ENCODE measurements at places on chromosomes 4 and X.

DNA sequence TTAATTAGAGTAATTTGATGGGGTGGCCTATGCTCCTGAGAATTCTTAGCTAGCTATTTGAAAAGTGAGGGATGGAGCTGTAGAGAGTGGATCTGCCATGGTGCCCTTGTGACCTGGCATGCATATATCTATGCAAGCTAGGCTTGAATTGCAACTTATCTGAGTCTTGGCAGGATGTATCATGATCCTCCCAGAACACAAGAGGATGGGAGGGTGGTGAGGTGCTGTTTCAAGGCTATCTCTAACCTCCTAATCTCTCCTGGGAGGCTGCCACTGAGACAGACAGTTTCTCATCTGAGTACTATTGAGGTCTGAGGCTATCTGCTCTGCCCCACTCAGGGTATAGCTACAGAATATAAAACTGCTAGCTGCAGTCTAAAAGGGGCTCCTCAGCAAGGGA is 56.6 kb downstream of the BRCC3 start:
- DNase-seq: no peak

DNA sequence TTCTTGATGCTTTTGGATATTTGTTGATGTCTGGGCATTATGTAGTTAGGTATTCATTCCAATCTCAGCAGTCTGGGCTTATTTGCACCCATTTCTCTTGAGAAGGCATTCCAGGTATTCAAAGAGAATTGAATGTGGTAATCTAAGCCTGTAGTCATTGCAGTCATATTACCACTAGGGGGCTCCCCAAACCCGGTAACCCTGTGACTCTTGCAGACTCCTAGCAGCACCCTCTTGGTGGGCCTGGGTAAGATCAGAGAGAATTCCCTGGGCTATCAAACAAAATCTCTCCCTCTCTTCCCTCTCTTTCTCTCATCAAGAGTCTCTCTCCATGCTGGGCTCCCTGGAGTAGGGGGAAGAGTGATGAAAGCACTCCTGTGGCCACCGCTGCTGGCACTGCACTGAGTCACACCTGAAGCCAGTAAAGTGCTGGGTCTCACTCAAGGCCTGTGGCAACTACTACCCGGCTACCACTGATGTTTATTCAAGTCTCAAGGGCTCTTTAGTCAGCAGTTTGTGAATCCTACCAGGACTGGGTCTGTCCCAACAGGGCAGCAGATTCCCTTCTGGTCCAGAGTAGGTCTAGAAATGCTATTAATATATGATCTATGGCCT is 187.7 kb upstream of the NUDT10 start:
- no peak for DNase-seq

- no peak for DNase-seq
These were observed 187.3 kb downstream of the MAB21L2 start for GRCh38 chr4:150769248-150769647.

- no peak for DNase-seq
These were observed 34.8 kb downstream of the GPR101 start for GRCh38 chrX:136999024-136999423.

GRCh38 chr4:8778291-8778690 is 93.3 kb downstream of the HMX1 start:
- no peak for DNase-seq

GRCh38 chrX:9534686-9535085 is 69.8 kb downstream of the TBL1X start:
- no peak for DNase-seq

DNA sequence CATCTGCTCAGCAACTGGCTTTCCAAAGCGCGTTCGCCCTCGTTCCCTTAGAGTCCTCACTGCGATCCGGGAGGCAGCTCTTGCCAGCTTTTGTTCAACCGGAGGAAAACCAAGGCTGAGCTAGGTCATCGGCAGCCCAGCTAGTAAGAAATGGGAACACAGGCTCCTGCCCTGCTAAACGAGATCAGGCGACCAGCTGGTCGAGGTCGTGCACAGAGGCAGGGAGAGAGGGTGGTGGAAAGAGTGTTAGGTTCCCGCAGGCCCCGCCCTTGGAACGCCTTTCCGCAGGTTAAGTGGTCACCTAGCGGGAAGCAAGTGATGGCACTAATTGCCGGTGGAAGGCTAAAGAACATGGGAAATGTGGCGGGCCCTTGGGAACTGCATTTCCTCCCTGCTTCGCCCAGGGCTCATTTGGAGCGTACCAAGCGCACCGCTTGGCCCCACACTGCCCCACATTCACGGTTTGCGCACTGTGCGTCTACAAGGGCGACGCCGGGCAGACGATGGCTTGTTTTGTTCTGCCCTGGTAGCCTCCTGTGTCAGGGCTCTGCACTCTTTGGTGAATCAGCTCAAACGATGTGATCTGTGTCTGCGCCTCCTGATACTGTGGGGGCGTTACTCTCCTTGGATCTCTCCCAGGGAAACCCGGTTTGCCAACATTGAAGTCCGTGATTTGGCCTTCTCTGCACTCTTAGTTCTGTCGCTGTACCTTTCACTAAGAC is 7.2 kb upstream of the PRDM8 start:
- DNase-seq: no peak

DNA sequence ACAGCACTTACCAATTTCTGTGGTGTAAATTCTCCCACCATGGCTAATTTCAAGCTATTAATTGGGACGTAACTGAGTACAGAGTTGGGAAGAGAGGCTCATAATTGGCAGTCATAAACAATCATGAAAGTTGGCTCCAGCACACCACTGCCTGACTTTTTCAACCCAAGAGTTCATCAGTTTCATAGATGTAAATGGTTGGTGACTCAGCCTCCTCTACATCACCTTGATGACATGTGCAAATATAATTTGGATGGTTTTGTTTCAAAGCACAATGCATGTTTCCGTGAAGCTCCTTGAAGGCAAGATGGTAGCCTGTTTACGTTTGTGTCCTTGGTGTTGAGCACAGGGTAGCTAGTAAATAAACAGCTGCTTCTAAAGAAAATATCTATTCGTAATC is 235.1 kb downstream of the LDB2 start:
- DNase-seq: no peak

- DNase-seq: no peak
These were observed 2029.9 kb upstream of the AGA start for GRCh38 chr4:179472164-179472563.

- DNase-seq: no peak
These were observed 107.7 kb downstream of the SMIM20 start for GRCh38 chr4:26021417-26022345.

- no peak for DNase-seq
These were observed 2.6 kb downstream of the PRDM8 start for GRCh38 chr4:80199947-80200346.

- DNase-seq: no peak
These were observed 101.2 kb downstream of the CBR4 start for GRCh38 chr4:168908851-168909273.

DNA sequence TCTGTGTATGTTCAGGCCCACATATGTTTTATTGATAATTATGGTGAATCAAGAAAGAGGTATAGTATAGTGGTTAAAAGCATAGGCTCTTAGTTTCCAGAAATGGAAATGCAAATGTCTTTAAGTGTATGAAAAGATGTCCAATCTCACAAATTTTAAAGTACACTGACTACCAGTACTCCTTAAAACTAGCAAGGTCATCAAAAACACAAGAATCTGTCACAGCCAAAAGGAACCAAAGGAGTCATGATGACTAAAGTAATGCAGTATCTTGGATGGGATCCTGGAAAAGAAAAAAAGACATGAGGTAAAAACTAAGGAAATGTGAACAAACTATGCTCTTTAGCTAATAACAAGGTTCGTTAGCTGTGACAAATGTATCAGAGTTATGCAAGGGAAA is 661 bp upstream of the RBM41 start:
- DNase-seq: no peak

GRCh38 chrX:627510-627981 is 3.0 kb upstream of the SHOX start:
- DNase-seq: no peak

GRCh38 chr4:15891312-15891711 is 47.2 kb downstream of the FGFBP1 start:
- no peak for DNase-seq

DNA sequence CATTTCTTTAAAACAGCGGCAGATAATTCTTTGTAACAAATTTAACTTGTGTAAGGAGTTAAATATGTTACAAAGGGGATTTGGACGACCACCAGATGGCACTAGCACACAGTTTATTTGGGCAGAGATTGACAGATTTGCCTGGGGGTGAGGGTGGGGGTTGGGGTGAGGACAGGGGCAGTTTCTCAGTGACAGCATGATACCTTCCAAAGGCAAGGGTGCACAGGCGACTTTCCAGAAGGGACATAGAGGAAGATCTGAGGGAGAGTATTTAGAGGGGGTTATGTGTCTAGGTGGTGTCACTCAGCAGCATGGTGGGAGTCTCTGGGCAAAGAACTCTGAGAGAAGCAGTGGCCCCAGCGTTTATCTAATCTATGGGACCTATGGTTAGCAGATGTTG is 9.6 kb upstream of the TMA16 start:
- no peak for DNase-seq

DNA sequence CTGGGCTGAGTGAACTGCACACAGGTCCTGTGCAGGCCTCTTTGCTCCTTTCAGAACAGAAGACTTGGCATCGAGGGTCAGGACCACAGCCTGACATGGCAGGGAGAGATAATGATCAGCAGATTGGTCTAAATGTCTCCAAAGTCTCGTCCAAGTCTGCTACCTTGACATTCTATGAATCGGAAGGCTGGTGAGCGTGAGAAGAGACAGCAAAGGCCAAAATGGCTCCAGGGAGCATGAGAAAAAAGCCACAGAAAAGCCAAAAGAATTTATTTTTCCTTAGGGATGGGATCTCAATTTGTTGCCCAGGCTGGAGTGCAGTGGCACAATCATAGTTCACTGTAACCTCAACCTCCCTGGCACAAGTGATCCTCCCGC is 32.3 kb upstream of the IQSEC2 start:
- DNase-seq: no peak

DNA sequence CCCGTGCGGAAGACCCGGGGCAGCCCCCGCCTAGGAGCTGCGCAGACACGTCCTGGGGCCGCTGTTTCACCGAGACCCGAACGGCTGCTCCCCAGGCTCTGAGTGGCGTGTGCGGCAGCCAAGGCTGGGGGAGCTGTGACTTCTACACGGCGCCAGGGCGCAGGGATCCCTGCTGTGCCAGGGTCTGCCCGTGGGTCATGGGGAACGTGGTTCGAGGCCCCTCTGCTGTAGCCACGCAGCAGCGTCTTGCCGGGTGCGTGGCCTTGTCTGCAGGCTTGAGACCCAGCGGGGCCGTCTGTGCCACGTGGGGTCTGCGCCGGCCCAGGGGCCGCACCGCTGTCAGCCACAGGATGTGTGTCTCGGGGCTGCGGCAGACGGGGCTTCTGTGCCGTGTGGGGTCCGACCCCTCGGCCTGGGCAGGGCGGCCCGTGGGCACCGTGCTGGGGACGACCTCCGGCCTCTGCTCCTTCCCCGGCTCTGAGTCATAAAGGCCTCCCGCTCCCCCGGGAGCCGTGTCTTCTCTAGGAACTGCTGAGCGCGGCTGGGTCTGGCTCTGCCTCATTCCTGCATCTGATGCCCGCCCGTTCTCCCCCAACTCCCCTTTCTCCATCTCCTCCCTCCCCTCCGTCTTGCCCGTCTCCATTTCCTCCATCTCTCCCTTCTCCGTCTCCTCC is 12.7 kb upstream of the GTPBP6 start:
- no peak for DNase-seq

DNA sequence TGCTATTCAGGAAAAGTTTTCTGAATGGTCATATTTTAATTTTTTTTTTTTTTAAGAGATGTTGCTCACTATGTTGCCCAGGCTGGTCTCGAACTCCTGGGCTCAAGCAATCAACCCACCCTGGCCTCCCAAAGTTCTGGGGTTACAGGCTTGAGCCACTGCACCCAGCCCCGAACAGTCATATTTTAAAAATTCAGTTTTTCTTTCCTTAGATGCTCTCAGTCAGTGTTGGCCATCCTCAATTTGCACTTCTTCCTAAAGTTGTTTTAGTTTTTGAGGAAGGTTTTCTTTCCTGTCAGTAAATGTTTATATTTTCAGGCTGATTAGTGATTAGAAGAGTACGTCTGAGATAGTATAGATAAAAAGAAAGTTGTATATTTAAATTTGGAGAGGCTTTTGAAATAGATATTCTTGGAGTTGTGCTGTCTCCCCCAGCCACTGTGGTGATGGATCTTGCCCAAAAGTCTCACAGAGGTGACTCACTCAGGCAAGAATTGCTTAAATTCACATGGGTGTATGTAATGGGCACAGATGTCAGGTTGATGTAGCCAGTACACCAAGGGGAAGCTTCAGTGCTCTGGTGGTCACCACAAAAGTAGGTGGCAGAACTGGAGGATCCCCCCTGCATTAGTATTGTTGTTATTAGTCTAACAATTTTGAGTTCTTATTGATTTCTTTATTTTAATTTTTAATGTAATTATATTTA is 72.2 kb upstream of the ELOVL6 start:
- DNase-seq: no peak

- no peak for DNase-seq
These were observed 62.0 kb downstream of the ASMT start for GRCh38 chrX:1676866-1677265.

GRCh38 chrX:44904542-44905115 is 31.6 kb downstream of the KDM6A start:
- DNase-seq: no peak

DNA sequence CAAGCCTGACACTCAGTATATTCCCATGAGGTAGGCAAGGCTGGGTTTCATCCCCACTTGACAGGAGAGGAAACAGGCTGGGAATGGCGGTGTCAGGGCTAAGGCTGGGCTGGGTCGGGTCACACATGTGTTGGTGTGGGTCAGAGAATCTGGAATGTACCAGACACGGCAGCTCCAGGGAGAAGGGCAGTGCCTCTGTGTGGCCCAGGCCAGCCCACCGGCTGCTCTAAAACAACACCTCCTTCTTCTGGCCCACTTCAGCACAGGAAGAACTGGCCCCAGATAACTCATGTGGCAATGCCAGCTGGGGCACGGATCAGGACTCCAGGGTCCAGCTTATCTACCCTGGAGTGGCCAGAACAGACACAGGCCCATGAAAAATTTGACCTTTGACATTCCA is 6.3 kb downstream of the HAUS7 start:
- no peak for DNase-seq

DNA sequence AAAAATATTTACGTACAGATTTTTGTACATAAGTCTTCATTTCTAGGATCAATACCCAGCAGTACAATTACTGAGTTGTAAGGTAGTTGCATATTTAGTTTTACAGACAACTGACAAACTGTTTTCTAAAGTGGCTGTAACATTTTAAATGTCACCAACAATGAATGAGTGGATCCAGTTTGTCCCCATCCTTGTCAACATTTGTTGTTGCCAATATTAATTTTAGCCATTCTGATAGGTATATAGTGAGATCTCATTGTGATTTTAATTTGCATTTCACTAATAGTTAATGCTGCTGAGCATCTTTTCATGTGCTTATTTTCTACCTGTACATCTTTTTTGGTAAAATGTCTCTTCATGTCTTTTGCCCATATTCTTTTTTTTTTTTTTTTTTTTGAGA is 30.9 kb upstream of the NOCT start:
- no peak for DNase-seq

Measured in hypothalamus (tissue), 51 donors.